Esophagus mucosa (tissue), 1 donor: ENCODE measurements at places on chromosomes 16 and 17. TPM values are rescaled to one million over a fixed set of nuclear protein-coding genes. Genes with fewer than 3 reads are reported as not detected.

DNA sequence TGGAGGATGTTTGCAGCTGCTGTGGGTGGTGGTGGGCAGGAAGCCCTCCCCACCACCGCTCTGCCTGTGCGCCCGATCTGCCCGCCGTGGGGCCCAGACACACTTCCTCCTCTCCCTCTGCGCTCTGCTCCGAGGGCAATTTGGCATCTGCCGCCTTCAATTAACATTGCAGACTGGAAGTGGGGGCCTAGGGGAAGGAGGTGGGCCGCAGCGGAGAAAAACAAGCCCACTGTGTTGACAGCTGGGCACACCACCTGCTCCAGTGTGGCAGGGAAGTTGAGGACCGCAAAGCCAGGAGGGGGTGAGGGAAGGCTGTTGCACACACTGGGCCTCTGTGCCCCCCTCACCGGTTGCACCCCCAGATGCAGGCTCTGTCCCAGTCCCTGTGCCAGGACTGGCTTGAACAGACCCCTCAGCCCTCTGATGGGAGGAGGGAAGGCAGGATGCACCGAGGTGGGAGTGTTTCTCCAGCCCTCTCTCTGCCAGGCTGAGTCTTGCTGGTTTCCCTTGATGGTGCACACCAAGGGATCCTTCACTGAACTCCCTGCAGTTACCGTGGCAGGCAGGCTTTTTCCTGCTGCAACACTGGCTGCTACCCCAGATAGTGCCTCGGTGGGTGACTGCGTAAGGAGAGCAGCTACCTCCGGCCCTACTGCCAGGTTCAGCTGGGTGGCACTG is 72.8 kb upstream of the MED9 start:
- peak; percentile 44 for ATAC-seq

GRCh38 chr17:80782536-80783427 is 208.9 kb upstream of the CHMP6 start:
- no peak for ATAC-seq

DNA sequence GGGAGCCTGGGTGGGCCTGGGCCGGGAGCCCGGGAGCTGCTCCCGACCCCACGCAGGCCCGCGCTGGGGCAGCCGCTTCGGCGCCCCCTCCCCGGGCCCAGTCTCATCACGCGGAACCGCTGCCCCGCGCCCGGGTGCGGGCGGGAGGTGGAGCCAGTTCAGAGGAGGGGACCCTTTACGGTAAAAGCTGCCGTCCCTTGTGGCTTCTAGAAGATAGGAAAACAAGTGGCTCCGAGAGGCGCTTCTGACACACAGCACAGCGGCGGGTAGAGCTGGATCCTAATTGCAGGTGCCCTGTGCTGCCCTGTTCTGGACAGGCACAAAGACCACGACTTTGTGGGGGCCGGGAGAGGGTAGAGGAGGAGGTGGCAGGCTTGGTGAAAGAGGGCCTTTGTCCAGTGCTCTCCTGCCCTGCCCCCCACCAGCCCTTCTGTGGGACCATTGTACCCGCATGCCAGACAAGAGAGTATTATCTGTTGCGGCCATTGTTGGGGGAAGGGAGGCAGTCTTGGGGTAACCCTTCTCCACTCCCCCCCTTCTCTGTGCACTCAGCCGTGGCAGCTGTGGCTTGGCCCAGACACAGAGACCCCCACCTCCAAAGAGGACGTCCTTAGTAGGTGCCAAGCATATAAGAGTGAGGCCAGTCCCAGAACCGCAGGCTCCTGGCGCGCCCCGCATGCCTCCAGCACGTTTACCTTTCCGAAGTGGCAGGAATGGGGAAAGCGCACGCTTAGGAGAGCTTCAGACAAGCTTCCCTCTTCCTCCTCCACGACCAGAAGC is 736 bp downstream of the CNP start:
- peak; percentile 0 for ATAC-seq

GRCh38 chr17:44360144-44360533 is 3.5 kb downstream of the FAM171A2 start:
- ATAC-seq: no peak

CD300LF gene
- total RNA-seq: 0.40 TPM

- no peak for ATAC-seq
These were observed 3.7 kb downstream of the TMEM204 start for GRCh38 chr16:1537138-1537577.

GRCh38 chr17:31073411-31073810 is 21.4 kb upstream of the NF1 start:
- no peak for ATAC-seq

GRCh38 chr17:31400481-31400950 is 9.0 kb downstream of the RAB11FIP4 start:
- ATAC-seq: no peak

GRCh38 chr17:309361-309888 is 43.2 kb downstream of the RPH3AL start:
- ATAC-seq: no peak

- no peak for ATAC-seq
These were observed 1.1 kb upstream of the AMDHD2 start for GRCh38 chr16:2518823-2519710.

GRCh38 chr17:42399121-42399520 is 10.9 kb upstream of the STAT3 start:
- no peak for ATAC-seq

- no peak for ATAC-seq
These were observed 181.1 kb downstream of the C16orf78 start for GRCh38 chr16:49554681-49555080.

DNA sequence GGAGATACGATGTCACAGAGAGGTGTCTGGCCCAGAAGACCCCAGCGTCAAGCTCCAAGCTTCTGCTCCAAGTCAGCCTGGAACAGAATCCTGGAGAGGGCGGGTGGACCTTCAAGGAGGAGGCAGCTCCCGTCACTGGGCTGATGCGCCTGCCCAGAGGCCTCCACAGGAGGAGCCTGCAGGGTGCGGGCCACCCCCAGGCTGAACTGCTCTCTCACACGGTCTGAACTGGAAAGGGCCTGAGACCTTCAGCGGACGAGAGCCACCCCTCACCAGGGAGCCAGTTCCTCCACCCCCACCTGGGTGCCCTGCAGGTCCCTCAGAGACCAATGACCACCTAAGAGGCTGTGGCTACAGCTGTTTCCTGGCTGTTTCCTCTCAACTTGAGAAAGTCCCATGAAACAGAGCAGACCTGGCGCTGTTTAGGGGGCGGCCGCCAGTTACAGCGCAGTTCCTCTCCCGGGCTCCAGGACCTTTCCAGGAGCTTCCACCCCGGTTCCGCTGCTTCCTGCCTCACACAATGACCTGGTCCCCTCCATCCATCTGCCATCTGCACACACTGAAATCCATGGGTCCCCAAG is 36.0 kb upstream of the KLHDC4 start:
- ATAC-seq: no peak

ODAD4 gene
- total RNA-seq: not detected

DNA sequence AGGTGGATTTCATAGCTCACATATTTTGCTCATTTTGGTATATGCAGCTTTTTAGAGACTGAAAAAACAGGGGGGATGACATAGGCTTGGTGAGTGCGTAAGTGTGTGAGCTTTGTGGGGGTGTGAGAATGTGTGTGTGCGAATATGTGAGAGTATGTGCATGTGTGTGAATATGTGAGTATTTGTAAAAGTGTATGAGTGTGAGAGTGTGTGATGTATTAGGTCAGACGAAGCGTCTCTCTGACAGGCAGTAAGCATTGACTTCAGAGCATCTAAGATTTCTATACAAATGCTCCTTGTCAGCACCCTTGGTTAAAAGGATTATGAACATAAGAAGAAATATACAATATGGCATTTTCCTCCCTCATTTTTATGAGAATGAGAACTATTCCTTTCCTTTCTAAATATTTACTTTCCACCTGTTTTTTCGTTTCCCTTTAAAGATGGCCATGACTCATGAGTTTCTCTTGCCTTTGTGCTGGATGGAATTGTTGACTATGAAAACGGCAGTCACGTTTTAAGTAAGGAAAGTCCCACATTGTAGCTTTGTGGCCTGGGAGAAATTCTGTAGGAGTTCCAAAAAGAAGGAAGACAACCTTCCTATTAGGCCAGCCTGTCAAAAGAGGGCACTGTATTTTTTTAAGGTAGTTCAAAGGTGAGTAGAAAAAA is 276.4 kb downstream of the FOXL1 start:
- ATAC-seq: no peak

- no peak for ATAC-seq
These were observed 22.4 kb downstream of the TBC1D3B start for GRCh38 chr17:36153895-36154610.

SPEM1 gene
- not detected for total RNA-seq

DPEP3 gene
- 0.08 TPM for total RNA-seq
